DMS153 (cell line): ENCODE measurements at places on chromosomes 13 and 19.

GRCh38 chr19:46016426-46017094, 6.3 kb downstream of the PGLYRP1 start:
- peak; percentile 43 for DNase-seq

GRCh38 chr13:44407891-44408290, 34.3 kb downstream of the SERP2 start:
- no peak for DNase-seq

DNA sequence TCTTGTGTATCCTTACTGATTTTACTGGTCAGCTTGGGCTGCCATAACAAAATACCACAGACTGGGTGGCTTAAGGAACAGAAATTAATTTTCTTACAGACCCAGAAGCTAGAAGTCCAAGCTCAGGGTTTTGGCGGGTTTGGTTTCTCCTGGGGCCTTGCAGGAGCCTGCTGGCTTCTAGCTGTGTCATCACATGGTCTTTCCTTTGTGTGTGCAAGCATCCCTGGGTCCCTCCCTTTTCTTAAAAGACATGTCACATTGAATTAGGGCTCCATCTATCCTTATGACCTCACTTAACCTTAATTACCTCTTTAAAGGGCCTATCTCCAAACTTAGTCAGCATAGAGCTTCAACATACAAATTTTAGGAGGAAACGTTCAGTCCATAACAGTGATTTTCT, 23.4 kb downstream of the UBAC2 start:
- no peak for DNase-seq

- DNase-seq = no peak
Observed at GRCh38 chr13:32989942-32990341, 26.3 kb upstream of the KL start.

DNA sequence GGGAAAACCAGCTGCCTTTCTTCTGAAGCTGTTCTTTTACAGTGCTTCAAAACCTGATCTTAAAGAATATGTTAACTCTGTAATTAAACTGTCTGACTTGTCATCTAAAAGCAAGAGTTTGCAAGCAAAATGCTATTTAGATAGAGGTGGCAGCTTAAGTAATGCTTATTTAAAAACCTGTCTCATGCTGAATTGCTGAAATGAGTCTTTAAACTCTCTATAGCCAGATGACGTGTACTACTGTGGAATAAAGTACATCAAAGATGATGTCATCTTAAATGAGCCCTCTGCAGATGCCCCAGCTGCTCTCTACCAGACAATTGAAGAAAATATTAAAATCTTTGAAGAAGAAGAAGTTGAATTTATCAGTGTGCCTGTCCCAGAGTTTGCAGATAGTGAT, 22.9 kb downstream of the ITM2B start:
- DNase-seq = no peak

DNA sequence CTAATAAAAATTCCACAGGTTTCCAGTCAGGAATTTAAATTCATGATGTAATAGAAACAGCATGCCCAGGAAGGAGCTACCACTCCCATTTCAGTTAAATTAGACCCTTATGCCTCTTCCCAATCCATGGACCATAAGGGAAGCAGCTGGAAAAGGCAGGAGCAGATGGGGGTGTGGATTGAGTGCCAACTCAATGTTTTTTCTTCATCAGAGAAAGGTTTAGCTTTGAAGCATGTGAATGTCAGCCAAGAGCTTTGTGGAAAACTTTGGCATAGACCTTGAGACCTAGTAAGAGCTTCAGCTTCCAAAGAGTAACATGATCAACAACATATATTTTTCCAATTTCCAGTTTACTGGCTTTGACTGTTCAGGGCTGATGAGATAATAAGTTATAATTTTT, 2139.9 kb downstream of the PCDH9 start:
- no peak for DNase-seq

DNA sequence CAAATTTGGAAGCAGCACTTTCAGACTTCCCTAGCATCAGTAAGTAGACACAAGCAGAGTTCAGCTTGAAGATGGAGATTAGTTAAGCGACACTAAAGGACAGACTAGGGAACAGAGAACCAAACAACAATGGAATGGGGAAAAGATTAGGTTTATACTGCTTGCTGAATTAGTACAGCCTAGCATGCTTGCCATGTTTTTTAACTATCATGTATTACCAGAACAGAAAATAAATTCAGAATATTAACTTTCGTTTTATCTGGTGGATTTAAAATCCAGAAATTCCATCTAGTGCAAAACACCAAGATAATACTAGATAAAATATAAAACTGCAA, 451.5 kb upstream of the SLC10A2 start:
- no peak for DNase-seq

DNA sequence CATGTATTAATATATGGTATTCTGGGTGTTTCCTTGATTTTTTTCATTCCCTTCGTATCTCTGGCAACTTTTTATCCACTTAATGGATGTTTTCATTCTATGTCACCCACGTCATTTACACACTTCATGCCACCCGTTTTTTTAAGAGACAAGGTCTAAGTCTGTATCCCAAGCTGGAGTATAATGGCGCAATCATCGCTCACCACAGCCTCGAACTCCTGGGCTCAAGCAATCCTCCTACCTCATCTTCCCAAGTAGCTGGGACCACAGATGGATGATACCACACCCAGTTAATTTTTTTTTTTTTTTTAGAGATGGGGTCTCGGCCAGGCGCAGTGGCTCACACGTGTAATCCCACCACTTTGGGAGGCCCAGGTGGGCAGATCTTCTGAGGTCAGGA, 3.4 kb upstream of the VASP start:
- no peak for DNase-seq

GRCh38 chr13:29935309-29935981, 85.0 kb upstream of the UBL3 start:
- DNase-seq = peak; percentile 40

- no peak for DNase-seq
Observed at GRCh38 chr13:63910511-63910910, 2494.9 kb upstream of the PCDH20 start.

- DNase-seq = no peak
Observed at GRCh38 chr13:44989941-44990340, 603 bp downstream of the GPALPP1 start.

GRCh38 chr19:14821937-14822336, 13.0 kb downstream of the OR7A5 start:
- DNase-seq = no peak

- DNase-seq = no peak
Observed at GRCh38 chr19:38265213-38265861, 964 bp downstream of the SPINT2 start.

DNA sequence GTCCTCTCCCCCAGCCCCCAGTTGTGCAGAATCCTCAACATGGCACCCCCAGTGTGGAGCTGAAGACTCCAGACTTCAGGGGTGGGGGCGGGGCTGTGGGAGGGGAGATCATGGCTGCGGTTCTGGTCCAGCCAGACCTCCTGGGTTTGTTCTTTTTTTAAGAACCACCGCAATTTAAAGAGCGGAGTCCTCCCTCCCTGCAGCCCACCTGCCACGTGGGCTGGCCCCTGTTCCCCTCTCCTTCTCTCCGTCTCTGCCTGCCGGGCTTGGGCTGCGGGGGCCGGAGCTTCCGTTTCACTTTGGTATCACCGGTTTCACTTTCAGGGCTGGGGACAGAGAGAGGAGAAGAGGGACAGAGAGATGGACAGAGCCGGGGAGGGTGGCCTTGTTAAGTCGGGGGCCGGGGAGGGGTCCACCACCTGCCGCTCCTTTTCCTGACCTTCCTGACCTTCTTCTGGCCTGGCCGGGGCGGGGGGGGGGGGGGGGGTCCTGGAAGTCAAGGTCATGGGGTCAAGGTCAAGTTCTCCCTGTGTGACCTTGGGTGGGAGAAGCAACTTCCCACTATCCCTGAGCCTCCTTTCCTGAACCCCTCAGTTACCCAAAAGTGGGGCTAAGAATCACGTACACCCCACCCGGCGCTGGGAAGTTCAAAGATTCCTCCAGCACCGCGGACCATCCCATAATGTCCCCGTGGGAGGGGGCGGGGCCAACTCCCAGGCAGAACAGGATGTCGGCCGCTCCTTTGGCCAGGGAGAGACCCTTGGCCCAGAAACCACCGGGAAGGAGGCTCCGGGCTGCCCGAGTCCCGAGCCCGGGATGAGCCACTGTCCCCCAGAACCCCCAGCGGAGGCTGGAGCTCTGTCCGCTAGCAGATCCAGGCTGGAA, 11.3 kb upstream of the ZBTB7A start:
- no peak for DNase-seq

DNA sequence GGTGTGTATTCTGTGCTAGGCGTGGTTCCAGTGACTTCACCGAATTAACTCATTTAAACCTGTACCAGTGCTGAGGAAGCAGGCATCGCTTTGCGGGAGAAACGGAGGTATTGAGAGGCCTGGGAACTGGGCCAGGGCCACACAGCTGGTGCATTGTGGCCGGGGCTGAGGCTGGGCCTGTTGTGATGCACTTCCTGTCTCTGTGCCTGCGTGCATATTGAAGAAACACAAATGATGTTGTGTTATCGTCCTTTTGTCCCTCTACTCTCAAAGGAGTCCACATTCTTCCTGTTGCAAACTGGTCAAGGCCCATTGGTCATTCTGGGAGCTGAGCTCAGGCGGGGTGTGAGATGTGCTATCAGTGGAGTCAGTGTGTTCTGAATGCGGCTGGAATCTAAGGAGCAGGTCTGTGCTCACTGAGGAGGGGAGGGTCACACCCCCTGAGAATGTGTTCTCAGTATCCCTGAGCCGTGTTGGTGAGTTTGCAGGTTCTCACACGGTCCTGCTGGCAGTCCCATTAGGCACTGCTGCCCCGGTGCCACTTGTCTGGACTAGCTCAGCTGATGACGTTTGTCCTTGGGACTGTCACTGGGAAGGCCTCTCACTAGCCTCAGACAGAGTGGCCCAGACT, 62.1 kb downstream of the ARHGEF7 start:
- DNase-seq = peak; percentile 64

GRCh38 chr13:89988206-89988605, 1359.3 kb upstream of the MIR17HG start:
- no peak for DNase-seq

DNA sequence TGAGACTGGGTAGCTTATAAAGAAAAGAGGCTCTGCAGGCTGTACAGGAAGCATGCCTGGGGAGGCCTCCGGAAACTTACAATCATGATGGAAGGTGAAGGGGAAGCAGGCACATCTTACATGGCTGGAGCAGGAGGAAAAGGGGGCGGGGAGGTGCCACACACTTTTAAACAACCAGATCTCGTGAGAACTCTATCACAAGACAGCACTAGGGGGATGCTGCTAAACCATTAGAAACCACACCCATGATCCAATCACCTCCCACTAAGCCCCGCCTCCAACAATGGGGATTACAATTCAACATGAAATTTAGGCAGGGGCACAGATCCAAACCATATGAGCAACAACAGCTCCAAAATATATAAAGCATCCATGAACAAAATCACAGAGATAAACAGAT, 46.5 kb upstream of the GTF2F2 start:
- DNase-seq = no peak

DNA sequence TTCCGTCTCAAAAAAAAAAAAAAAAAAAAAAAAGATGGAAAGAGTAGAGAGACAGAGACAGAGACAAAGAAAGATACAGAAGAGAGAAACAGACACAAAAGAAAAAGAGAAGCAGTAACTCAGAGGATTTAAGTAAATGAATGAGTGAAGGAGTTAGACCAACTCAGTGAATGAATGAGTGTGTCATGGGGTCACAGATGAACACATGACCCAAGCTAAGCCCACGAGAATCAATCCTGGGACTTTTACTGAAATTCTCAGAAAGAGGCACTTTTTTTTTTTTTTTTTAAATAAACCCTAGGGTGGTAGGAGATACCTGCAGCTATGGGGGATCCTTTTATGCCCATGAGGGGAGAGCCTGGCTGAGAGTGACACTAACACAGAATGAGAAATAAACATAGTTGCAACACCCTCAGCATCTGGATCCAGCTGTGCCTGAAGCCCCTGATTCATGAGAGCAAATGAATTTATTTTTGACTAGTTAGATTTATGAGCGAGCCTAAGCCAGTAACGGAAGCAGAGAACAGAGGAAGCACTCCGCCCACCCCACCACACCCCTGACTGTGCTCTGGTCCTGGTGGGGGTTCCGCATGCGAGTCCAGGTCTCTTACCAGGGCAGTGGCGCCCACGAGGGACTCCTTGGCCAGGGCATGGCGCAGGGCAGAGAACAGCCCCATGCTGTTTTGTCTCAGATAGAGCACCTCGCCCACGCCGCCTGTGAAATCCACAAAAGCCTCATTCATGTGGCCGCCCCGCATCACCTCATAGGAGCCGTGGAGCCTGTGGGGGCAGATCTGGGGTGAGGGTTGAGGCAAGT, 4.6 kb downstream of the CAPN12 start:
- no peak for DNase-seq

DNA sequence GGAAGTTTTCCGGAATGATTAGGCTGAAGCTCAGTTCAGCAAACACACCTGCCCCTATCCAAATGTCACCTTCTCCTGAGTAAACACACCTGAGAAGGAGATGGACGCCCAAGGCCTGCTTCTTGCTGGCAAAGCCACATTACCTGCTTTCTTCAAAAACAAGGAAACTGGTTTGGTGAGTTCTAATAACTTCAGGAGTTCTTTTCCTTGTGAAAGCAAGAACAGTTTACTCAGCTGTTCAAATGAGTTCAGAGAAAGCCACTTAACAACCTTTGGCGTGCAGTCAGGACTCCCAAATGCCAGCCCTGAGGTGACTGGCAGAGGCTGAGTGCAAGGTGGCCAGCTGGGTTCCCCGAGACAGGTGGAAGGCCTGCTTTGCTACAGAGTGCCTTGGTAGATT, 160.5 kb downstream of the STK24 start:
- peak; percentile 97 for DNase-seq
